ENCODE measurements at places on chromosomes 5 and 9.

GRCh38 chr5:17190242-17190778 is 27.1 kb upstream of the BASP1 start:
- no peak overlapping the region for H3K27ac ChIP-seq
- H3K27me3 ChIP-seq: peaks cover 12% of the 10 kb centered on the region
- peak; percentile 6 for DNase-seq
- H3K36me3 ChIP-seq: no peaks in the 10 kb centered on the region
- no peaks in the 10 kb centered on the region for H3K4me1 ChIP-seq
- H3K4me3 ChIP-seq: no peak overlapping the region

GRCh38 chr9:124320062-124320973 is 62.6 kb downstream of the NEK6 start:
- H3K36me3 ChIP-seq: no peaks in the 10 kb centered on the region
- no peaks in the 10 kb centered on the region for H3K27me3 ChIP-seq
- H3K4me1 ChIP-seq: peaks cover 3% of the 10 kb centered on the region

GRCh38 chr5:127515693-127516440 is 1.6 kb upstream of the PRRC1 start:
- peaks cover 30% of the 10 kb centered on the region for H3K4me1 ChIP-seq
- no peak overlapping the region for H3K27ac ChIP-seq
- H3K4me3 ChIP-seq: peak overlapping the region; percentile 49
- H3K36me3 ChIP-seq: peaks cover 14% of the 10 kb centered on the region
- no peak for DNase-seq
- H3K27me3 ChIP-seq: peaks cover 14% of the 10 kb centered on the region

GRCh38 chr9:137269231-137269772 is 8.2 kb upstream of the TOR4A start:
- no peaks in the 10 kb centered on the region for H3K27me3 ChIP-seq
- H3K36me3 ChIP-seq: no peaks in the 10 kb centered on the region
- no peak for DNase-seq
- no peak overlapping the region for H3K4me3 ChIP-seq

DNA sequence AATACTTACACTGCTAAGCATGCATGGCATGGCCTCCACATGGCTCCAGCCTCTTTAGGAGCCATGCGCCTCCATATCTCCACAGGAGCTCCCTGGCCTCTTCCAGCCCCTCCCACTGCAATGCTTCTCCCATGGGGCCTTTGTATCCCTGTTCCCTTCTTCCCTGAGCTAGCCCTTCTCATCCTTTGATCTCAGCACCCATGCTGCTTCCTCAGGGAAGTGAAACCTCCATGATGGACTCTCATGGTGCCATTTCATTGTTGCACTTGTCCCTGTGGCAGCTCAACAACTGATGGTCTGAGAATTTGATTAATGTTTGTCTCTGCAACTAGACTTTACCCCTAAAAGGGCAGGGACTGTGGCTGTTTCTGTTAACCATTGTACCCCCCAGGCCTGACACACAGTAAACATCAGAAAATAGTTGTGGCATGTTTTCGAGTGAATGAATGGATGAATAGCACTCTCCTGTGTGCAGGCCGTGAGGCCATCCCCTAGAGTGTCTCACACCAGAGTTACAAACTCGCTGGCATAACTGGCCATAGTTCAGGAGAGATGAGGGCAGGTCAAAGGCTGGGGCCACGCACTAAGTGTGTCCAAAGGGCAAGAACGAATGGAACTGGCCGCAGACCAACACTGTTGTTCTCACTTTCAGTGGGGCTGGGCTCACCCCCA is 6.6 kb downstream of the IDNK start:
- H3K27me3 ChIP-seq: no peaks in the 10 kb centered on the region
- H3K27ac ChIP-seq: no peak overlapping the region
- H3K4me3 ChIP-seq: no peak overlapping the region
- H3K36me3 ChIP-seq: peaks cover 6% of the 10 kb centered on the region
- peaks cover 27% of the 10 kb centered on the region for H3K4me1 ChIP-seq
